Activated T-helper 2 cell treated with anti-CD3 and anti-CD28 coated beads, Interferon-gamma antibody, Interleukin-2, Interleukin-4, amounts not matched to agents 10 μg/mL and 5 μg/mL and 100 μg/mL, durations not matched to agents 14 hours and 24 hours and 36 hours (primary cell): ENCODE measurements at places on chromosomes 6 and 20.

- DNase-seq, result no peak
Observed at GRCh38 chr20:6467562-6467961, 299.9 kb upstream of the BMP2 start.

GRCh38 chr6:37396571-37397180 is 36.3 kb upstream of the CMTR1 start:
- DNase-seq, result no peak

DNA sequence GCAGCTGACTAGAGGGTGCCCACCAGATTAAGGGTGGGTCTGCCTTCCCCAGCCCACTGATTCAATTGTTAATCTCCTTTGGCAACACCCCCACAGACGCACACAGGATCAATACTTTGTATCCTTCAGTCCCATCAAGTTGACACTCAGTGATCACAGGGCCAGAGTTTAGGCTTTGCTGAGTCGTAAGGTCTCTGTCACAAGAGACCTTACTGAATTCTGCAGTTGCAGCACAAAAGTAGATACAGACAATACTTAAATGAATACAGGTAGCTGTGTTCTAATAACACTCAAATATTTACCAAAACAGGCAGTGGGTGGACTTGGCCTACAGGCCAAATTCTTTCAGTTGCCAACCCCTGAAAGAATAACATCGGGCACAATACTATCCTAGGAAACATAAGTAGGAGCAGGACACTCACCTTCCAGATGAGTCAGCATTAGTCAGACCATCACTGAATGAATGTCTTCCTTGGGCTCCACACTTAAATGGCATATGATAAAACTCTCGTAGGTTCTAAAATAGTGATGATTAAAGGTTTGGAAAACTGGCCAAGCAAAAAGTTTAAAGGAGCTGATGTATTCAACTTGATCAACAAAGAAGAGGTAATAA is 190.0 kb downstream of the UBE3D start:
- no peak for DNase-seq

DNA sequence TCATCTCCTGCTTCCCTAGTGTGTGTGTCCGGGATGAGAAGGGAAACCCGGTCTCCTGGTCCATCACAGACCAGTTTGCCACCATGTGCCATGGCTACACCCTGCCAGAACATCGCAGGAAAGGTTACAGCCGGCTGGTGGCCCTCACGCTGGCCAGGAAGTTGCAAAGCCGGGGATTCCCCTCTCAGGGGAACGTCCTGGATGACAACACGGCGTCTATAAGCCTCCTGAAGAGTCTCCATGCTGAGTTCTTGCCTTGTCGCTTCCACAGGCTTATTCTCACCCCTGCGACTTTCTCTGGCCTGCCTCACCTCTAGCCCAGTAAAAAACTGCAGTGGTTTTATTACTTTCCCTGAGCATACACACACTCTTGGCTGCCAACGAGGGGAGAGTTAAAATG is 23.9 kb upstream of the C6orf141 start:
- DNase-seq, result no peak

- DNase-seq, result no peak
Observed at GRCh38 chr6:63352069-63352543, 32.3 kb upstream of the LGSN start.

- DNase-seq, result no peak
Observed at GRCh38 chr20:14142171-14142570, 146.9 kb downstream of the MACROD2 start.

- DNase-seq, result no peak
Observed at GRCh38 chr6:44202332-44202971, 14.3 kb upstream of the MYMX start.

- no peak for DNase-seq
Observed at GRCh38 chr6:72420409-72420808, 201.5 kb upstream of the KCNQ5 start.

GRCh38 chr6:152309648-152310047 is 327.5 kb downstream of the SYNE1 start:
- peak; percentile 33 for DNase-seq

DNA sequence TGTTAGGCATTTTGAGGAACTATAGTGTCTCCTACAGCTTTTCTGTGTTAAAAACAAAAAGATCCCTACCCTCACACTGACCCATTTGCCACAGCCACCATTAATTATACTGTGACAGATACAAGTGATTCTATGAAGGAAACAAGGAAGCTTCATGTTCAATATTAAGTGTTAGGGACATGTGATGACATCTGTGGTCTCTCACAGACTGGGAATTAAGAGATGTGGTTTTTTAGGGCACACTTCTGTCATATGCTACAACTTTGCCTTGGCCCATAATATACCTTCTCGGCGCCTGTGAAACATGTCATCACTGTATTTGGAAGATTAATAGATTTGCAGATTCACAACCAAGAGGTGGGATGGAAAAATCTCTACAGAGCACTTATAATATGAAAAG is 102.9 kb upstream of the TCF21 start:
- no peak for DNase-seq

DNA sequence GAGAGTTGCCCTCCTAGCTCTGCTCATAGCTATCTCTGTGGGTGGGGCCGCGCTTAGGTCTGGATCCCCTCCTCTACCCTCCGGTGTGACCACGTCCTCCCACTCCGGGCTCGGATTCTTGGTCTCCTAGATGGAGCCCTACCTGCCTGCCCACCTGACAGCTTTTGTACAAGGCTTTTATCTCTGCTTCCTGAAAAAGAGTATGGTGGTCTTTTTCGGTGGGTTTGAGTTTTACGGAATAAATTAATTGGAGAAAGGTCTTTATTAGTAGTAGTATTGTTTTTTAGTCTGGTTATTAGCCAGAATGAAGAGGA is 773 bp downstream of the SMAP1 start:
- no peak for DNase-seq

- DNase-seq, result no peak
Observed at GRCh38 chr6:44732243-44732642, 344.7 kb downstream of the CDC5L start.

DNA sequence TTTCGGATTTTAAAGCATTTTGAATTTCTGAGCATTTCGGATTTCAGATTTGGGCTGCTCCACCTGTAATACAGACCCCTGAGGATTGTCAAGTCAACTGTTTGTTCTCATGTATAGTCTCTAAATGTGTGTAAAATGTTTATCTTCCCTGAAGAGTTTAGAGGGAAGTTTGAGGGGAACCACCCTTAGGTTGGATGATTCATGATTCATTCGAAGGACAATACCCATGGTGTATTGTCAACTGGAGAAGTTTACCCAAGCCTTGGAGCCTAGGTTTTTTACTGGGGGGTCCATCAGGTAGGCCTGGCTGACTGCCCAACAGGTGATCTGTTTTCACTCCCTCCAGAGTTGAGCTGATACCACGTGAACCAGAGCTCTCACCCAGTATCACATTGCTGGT is 18.9 kb downstream of the GSTA4 start:
- no peak for DNase-seq

DNA sequence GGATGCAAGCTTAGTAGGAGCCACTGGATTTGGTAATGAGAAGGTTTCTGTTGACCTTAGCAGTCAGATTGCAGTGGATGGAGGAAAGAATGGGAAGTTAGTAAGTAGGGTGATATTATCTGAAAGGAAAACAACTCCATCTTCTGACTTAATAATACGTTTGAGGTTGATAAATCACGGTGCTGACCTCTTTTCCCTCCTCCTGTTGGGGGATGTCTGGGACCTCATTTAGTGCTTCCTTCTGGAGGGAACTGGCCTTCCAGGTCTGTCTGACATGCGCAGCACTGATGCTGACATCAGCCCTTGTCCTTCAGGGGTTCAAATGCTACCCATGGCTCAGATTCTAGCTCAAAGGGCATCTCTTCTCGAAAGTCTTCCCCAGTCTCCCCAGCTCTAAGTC is 48.2 kb upstream of the AKAP12 start:
- DNase-seq, result no peak

DNA sequence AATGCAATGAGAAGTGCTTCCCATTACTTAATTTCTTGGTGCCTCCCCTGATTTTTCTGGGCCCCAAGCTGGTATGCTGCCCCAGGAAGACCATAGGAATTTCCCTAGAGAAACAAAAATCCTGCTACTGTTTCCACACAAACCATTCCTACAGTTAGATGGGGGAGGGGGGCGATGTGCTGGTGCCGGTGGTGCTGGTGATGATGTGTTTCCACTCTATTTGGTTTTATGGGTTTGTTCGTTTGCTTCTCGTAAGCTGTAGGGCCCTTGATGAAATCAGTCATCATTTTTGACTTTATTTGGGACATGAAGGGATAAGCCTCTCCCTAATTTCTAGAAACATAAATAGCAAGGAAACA is 105.1 kb downstream of the MKKS start:
- DNase-seq, result no peak

GRCh38 chr6:72643214-72643613 is 21.4 kb downstream of the KCNQ5 start:
- no peak for DNase-seq

- no peak for DNase-seq
Observed at GRCh38 chr6:49327005-49327404, 136.0 kb downstream of the MMUT start.

DNA sequence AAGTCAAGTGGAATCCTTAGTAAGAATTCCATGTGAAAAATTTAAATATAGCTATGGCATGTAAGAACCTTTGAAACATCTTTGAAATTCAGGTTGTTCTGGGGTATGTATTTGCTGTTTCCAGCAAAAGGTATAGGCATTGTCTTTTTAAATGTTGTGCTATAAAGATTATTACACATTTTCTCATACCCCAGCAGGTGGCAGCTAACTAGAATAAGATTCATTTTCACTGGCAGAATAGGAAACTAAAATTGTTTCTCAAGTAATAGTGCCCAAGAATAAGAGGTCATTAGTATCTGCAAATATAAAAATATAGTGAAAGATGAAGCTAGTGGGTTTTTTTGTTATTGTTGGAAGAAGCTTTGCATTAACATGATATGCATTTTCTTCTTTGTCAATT is 1.8 kb downstream of the GRIK2 start:
- DNase-seq, result no peak

DNA sequence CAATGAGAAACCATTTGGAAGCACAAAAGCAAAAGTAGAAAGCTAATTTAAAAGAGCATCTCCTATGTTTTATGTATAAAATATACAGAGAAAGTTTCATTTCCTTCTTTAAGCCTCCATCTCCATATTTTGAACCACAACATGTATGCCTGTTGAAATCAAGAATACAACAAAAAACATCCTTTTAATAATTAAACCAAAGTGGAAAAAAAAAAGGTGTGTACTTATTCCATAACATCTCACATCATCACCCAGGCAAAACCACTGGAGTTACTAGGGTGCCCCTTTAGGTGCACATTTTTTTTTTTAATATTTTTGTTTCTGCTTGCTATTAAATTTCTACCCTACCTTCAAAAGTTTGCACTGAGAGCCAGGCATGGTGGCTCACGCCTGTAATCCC is 43.0 kb downstream of the EDN1 start:
- no peak for DNase-seq

- DNase-seq, result no peak
Observed at GRCh38 chr6:127397729-127398630, 54.6 kb upstream of the ECHDC1 start.

DNA sequence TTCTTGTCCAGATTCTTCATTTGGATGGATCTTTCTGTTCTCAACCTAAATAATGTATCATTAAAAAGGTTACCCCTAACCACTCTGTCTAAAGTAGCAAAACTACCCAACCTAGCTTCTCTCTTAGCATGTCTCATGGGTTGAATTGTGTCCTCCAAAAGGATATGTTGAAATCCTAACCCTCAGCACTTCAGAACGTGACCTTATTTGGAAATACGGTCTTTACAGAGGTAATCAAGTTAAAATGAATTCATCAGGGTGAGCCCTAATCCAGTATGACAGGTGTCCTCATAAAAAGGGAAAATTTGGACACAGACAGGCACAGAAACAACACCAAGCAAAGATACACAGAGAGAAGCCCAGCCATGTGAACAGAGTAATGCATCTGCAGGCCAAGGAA is 6.1 kb upstream of the FRK start:
- no peak for DNase-seq

DNA sequence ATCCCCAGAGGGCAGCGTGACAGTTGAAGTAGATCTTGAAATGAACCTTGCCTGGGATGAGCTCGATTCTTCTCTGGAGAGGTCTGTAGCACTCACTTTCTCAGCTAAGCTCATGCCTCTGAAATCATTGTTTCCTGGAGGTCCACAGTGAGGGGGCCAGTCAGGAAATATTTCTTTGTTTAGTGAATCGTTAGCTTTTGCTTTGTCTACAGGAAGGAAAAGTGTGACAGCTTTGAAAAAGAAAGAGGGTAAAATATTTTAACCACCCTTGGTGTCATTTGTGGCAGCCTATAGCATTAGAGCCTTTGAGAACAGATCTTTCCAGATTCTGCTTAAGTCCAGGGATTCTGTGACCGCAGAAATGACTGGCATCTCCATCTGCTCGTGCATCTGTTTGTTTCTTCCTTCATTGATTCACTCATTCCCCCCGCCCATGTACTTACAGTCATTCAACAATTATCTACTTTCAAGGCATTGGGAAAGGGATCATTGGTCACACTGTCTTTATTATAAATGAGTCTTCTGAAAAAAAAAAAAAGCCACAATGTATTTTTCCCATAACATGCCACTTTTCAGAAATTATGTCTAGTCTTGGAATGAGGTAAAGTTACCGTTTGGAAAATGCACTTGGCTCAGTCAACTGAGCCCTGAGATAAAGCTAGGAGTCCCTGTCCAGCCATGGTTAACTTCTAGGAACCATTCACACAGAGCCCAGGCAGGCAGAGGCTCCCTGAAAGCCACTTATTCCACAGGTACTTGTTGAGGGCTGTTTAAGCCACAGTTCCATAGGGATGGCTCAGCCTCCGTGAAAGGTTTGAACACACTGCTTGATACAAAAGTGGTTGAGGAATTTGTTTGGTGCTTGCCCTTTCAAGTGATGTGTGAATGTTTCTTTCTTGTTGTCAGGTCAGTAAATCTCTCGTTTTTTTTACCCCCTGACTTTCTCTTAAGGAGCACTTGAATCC is 86.0 kb downstream of the TIAM2 start:
- DNase-seq, result no peak

GRCh38 chr6:134436950-134437349 is 119.0 kb upstream of the SGK1 start:
- DNase-seq, result no peak

DNA sequence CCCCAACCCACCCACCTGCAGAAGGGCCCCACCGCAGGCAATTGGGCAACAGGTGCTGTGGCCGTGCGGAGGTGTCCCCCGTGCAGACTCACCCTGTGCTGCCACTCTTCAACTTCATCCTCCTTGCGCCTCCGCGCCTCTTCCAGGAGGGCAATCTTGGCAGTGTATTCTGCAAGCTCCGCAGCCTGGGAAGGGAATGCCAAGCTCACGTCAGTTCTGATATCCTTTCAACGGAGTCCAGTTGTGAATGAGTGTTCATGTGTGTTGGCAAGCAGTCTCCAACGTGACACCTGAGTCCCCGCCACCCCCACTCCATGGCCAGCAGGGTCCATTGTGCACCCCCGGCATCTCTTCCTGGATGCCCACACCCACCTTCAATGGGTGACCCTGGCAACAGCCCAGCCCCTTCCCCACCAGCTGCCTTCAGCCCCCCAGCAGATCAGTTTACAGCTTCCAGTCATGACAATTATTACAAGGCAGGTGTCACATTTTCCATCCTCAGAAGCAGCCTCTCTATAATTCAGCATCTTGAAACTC is 49.9 kb downstream of the EZR start:
- DNase-seq, result no peak
